NCI-H1417 treated with DMSO at 0.1 percent for 48 hours (cell line): ENCODE measurements at places on chromosomes 2 and 18.

DNA sequence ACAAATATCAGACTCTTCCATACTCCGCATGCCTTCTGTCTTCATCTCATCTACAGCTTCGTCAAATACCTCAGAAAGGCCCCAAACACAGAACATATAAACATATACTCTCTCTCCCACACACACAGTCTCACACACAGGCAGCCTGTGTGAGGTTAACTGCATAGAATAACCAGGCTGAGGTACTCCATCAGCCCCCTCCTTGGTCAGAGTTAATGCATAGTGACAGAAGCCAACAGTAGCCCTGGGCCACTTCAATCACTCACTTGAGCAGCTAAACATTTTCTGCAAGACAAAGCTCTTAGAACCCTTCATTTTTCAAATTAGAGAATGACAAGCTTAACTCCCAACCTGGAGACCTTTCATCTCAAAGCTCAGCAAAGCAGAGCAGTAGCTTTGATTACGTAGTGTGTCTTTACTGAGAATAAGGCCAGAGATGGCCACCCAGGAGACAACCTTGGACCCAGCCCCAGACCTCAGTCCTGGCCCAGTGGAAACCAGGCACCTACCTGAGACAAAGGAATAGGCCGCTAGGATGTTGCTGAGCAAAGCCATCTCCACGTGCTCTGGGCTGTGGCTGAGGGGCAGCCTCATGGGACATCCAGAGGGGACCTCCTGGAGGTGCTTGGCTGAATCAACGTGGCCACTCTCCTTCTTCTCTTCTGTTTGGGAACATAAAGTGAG lies 43.0 kb downstream of the EVA1A start:
- no peak for DNase-seq

- no peak for DNase-seq
These were observed 94.4 kb downstream of the STK39 start for GRCh38 chr2:168152902-168153530.

GRCh38 chr2:16828828-16829160 lies 163.2 kb upstream of the CYRIA start:
- no peak for DNase-seq

GRCh38 chr2:40166006-40166405 lies 285.9 kb downstream of the SLC8A1 start:
- DNase-seq = no peak

- DNase-seq = no peak
These were observed 478.8 kb downstream of the PLCL1 start for GRCh38 chr2:198283146-198283545.

DNA sequence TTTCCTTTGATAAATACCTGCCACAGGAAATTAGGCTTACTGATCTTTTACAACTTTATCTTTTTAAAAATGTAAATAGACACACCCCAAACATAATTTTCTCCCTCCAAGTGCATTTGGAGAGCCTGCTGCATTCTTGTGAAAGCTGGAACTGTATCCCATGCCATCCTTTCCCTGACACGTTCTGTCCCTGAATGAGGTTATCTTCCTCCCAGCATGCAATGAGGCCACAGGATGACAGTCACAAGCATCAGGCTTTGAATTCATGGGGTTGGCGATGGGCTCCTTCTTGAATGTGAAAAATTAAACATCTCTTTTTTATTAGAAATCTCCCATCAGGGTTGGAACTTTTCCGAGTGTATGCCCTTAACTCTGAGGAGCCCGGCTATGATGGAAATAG lies 77.8 kb downstream of the CTAGE1 start:
- no peak for DNase-seq

- no peak for DNase-seq
These were observed 239.8 kb downstream of the EIPR1 start for GRCh38 chr2:3137651-3138300.

- DNase-seq = no peak
These were observed 1633.5 kb downstream of the SUCLG1 start for GRCh38 chr2:82825410-82826090.

DNA sequence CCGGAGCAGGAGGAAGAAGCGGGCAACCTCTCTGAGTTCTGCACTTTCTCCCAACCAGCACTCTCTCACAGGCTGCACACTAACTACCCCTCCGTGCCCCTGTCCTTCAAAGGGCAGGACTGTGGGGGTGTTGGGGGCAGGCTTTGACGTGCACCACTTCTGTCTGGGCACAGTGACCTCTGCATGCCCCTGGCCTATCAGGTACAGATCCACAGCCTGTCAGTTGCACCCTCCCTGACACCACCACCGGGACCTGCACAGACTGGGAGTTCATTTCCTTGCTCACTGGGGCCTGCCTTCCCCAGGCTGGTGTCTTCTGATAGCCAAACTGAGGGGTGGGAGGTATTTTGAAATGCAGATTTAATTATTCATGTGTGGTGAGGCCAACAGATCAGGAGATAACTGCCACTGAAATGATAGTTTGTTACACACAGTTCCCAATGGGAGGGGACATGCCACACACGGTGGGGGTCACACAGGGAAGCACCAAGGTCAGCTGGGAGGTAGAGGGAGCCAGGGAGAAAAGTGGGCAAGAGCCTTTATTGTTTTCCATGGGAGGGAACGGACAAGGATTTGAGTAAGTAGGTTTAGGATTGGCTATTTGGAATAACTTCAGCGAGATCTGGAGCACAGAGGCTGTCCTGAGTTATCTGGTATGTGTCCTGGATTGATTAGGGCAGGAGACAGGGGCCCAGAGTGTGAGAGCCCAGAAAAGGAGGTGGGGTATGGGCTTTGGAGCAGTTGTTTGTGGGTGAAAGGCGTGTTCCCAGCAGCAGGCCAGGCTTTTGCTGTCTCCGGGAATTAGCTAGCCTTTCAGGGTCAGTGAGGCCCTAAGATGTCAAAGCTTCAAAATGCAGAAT lies 251.6 kb downstream of the AFF3 start:
- no peak for DNase-seq

DNA sequence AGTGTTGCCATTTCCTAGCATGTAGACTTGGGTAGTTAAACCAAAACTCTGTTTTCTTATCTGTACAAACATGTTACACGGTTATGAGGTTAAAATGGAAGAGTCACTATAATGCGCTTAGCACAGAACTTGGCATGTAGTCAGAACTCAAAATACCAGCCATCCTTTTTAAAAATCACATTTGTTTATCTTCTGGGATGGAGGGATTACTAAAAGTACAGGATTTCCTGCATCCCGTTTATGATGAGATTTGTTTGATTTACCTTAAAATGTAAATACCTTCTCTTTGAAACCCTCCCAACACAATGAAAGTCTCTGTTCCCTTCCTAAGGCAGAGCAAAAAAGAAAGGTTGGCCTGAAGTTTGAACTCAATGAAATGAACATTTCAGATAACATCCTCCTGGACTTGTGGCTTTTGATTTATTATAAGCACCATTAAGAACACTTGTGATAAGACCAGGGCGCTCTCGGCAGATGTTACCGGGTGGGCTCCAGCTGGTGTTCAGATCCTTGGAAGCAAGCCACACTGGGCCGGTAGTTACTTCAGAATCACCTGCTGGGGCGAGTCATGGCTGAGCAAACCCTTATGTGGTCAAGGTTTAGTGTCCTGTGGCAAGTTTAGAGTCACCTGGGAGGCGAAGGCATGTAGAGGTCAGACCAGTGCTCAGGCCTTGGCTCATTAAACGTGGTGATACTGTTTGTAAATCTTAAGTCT lies 105.7 kb downstream of the MGAT5 start:
- no peak for DNase-seq

DNA sequence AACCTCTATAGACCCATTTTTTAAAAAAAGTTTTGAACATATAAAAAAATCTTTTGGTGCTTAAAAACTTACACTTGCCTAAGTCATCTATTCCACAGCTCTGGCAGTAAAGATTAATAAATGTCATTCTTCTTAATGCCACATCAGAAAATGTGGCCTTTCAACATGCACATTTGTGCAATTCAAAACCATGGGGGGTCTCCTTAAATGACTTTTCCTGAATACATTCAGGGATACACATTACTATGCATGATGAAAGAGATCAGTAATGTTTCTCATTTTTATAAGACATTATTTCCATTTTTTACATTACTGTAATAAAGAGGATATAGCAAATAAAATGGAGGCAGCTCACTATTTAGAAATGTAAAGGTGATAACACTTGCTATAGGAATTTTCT lies 142.3 kb downstream of the RBM43 start:
- DNase-seq = no peak

DNA sequence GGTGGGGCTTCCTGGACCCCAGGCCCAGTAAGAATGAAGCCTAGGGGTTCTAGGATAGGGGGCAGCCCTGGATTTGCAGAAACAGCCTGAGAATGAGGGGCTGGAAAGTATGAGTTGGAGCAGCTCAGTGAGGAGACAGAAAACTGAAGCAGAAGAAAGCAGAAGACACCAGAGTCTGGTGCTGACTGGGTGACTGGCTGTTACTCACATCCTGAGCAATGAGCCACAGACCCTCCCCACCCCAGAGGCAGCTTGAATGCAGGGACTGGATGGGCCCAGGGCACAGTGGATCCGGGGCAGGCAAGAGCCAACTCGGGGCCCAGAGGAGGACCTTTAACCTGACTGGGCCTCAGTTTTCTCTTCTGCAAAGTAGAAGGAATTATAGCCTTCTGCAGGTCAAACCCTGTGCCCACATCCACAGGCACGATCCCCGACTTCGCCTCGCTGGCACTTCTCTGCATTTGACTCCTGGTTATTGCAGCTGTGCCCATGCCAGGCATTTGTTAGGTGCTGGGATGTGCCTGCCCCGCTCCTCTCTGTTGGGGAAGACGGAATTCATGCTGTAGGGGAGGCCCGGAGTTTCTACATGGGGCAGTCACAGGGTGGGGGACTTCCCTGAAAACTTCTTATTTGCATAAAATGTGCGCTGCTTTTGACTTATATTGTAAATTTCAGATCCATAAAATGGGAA lies 8.5 kb downstream of the STEAP3 start:
- no peak for DNase-seq

DNA sequence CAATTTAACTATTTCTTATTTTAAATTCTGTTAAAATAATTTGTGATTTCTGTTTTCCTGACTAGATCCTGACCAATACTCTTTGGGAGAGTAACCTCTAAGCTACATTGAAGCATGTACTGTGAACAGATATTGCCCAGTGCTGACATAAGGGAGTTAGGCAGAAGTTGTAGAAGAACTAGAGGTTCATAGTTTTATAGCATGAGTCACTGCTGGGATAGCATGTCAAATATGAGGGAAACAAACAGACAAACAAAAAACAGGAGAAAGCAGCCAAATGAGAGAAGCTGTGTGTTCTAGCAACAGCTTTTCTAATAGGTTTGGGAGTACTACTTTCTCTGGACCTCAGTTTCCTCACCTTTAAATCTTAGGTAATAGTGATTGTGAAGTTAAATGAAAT lies 72.4 kb downstream of the CERS6 start:
- DNase-seq = no peak

- DNase-seq = no peak
These were observed 234.2 kb downstream of the TTC32 start for GRCh38 chr2:19667536-19667949.

- DNase-seq = no peak
These were observed 8.0 kb downstream of the SFXN5 start for GRCh38 chr2:73063472-73063871.

- no peak for DNase-seq
These were observed 126.4 kb downstream of the TXNL1 start for GRCh38 chr18:56511996-56512395.

GRCh38 chr2:104434966-104435365 lies 418.9 kb upstream of the POU3F3 start:
- DNase-seq = no peak

DNA sequence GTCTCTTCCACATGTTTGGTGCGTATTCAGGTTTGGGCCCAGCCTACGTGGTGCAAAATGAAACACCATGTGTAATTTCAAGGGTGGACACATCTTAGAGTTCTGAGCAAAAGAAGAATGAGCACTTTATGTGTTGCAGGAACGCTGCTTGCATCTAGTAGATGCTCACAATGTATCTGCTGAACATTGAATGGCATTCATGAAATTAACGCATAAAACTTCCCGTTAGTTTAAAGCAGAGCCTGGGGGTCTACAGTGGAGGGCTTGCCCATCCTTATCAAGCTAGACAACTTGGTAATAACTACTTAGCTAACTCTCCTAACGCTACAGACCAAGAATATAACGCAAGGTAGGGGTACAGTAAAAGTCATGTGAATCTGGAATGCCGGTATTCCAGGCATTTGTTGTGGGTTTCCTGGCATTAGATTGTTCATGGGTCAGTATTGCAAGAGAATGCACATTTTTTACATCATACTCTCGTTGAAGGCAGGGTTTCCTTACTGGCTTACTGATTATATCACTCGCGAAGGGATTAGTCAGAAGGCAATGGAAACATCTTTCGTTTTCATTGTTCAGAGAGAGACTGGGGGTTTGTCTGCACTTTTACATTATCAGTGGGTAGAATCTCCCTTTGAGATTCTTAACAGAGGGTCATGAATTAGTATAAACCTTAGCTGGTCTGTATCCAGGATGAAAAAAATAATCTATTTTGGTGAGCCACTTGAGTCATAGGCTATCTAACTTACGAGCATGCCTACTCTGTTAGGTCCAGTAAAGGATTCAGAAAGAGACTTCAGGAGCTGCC lies 229.5 kb upstream of the EPAS1 start:
- no peak for DNase-seq

DNA sequence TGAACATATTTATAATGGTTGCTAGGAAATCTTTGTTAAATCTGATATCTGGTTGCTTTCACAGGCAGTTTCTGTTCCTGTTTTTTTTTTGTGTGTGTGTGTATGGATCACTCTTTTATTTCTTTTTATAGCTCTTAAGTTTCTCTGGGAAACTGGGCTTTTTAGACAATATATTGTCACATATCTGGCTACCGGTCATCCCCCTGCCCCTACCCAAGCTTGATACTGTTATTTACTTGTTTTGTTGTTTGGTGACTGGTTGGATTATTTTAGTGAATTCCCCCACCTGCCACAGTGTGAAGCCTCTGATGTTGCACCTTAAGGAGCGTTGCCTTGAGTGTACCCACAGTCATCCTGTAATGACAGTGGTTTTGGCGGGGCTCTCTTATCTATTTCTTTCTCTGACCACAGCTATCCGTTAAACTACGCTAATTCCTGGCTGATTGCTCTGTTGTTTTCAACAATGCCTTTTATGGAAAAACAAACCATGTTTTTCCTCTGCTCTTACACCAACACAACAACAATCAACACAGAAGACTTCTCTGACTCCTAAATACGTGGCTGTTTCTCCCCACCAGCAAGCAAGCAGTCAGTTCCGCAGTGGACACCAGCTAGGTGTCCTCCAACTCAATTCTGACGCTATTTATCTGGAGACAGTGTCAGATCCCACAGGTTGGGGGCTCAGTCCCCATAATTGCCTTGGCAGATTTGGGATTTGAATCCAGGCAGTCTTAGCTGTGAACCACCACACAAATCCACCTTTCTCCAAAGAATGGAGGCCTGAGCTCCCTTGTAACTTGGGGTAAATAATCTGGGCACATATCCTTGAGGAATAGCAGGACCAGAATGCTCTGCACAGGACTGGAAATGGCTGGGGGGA lies 10.9 kb downstream of the GNLY start:
- DNase-seq = no peak
